Activated CD4-positive, alpha-beta T cell treated with anti-CD3 and anti-CD28 coated beads, Interleukin-2, amount 50 U/mL, for 24 hours (primary cell): ENCODE measurements at places on chromosomes 3 and 15.

- no peak for DNase-seq
These were observed 39.6 kb upstream of the LIPC start for GRCh38 chr15:58392141-58392540.

- DNase-seq = no peak
These were observed 348.4 kb upstream of the PLSCR5 start for GRCh38 chr3:146953511-146953981.

DNA sequence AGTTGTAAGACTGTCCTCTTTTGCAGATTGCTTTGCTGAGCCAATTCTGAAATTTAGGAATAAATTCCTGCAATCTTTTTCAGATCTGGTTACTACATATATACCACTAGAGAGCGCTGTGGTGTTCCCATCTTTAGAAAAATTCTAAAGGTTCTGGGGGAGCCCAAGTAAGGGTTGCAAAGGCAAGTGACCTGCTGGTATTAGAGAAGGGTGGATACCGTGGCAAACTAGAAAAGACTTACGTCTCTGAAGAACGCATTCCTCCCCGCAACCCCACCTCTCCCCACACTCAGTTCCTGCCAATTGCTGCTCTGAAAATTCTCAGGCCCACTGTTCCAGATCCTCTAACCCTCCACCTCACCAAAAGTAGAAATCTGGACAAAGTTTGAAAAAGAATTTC is 48.5 kb downstream of the EFHB start:
- no peak for DNase-seq

DNA sequence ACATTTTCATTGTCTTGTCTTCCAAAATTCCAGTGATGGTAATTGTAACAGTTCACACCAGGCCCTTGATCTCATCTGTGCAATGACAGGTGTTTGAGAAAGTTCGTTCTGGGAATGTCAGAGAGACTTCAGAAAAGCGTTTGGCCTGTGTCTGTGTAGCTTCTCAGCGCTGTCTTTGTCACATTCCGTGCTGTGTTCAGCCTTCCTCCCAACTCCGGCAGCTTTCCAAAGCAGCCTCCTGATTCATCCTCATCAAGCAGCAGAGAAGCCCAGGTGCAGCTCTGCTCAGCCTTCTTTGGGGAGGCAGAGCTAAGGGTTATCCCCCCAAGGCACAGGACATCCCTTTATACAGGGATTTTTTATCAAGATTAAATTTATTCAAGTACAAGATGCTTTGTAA is 494.0 kb upstream of the SUCLG2 start:
- no peak for DNase-seq

DNA sequence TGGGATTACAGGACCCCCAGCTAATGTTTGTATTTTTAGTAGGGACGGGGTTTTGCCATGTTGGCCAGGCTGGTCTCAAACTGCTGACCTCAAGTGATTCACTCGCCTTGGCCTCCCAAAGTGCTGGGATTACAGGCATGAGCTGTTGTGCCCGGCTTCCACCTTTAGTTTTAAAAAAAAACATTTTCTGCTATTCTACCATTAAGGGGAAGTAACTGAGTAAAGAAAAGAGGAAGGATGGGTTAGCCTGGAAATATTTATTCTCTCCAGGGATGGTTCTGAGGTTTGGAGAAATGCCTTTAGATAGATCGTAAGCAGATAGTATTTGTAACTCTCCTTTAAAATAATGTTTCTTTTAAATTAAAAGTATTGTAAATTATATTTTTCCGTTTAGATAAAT is 3.1 kb downstream of the AP4E1 start:
- no peak for DNase-seq

- DNase-seq = no peak
These were observed 49.1 kb downstream of the PDHB start for GRCh38 chr3:58384381-58385090.

- DNase-seq = no peak
These were observed 353.2 kb upstream of the ATP11B start for GRCh38 chr3:182440101-182440500.

DNA sequence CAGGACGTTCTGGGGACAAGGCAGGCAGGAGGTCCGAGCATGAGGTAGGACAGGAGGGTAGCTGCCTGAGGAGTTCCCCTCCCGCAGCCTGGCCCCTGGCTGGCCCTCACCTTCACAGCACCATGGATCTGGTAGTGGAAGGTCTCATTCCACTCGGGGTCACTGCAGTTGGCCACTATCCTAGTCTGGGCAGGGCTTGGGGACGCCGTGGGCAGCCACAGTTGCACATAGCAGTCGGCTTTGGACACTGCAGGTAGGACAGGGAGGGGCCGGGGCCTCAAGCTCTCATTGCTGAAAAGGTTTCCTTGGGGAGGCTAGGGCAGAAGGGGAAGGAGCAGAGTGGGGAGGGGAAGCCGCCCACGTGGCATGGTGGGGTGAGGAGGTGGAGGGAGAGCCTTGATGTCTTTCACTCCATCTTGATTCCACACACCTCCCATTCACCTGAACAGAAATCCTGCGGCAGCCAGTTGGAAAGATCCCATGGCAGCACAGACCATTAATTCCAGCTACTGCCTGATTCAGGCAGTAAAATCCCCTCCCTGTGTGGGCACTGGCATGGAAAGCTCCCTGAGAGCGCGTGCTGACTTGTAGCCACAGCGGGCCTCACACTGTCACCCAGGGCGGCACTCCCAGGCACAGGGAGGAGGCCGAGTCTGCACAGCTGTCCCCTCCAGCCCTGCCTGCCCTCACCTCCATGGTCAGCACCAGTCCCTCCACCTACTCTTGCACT is 2.1 kb downstream of the PLA2G4F start:
- DNase-seq = no peak

- DNase-seq = no peak
These were observed 37.5 kb upstream of the IQSEC1 start for GRCh38 chr3:13110678-13111116.

DNA sequence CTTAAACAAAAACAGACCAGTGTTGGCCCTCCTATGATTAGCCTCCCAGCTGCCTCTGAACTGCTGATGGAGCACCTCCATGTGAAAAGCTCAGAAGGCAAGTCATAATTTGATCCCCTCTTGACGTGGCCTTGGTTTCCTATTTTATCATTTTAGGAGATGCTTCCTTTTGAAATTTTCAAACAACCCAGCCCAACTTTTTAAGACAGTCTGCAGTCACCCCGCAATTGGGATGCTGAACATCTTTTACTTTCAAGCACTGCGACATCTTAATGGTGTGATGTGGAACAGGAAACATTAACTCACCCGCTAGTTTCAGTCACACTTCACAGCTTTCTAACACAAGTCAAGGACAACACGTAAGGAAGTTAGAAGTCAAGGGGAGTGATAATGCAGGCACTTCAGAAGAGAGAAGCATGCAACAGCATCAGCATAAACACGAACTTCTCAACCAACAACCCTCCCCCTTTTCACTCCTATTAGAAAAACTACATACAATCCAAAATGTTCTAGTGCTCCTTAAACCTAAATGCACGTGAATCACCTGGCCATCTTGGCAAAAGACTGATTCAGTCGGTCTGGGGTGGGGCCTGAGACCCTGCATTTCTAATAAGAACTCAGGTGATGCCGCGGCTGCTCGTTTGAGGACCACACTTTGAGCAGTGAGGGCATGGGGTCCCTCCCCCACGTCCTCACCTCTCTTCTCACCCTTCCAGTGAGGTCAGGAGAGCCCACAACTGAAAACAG is 161.5 kb downstream of the FOXP1 start:
- DNase-seq = peak; percentile 71

DNA sequence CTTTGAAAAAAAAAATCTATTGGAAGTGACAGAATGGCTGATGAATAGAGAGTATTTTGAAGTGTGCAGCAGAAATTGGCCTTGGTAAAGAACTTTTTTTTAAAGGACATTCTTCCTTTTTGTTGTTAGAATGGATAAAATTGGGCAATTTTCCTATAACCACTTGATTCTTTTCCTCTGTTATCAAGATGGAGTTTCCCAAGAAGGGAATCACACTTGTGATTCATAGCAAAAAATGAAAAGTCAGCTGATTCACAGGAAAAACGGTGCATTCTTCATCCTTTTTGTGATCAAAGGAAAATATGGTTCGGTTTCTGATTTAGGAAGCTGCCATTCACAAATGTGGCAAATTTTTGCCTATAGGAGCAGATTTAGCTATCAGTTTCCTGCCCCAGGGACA is 486.8 kb downstream of the GBE1 start:
- DNase-seq = no peak

DNA sequence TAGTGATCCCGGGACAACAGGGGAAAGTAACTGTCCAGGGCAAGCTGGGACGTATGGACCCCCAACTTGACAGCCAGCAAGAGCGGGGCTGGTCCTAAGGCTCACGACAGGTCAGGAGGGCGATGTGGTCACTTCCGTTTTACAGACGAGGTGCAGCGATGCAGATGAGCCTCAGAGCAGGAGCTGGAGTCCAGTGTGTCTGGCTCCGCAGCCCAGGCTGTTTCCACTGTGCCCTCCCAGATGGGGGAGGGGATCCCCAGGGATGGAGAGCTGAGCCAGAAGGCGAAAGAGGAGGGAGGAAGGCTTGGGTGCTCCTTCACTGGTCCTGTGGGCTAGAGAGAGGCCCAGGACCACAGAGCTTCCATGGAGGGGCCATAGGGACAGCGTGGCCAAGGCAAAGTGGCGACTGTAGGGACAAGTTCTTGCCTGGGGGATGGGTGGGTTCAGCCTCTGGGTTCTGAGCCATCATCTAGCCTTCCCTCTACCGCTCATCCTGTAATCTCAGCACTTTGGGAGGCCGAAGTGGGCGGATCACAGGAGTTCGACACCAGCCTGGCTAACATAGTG is 5.7 kb downstream of the SNX33 start:
- DNase-seq = no peak

GRCh38 chr3:18890449-18890848 is 257.9 kb upstream of the KCNH8 start:
- no peak for DNase-seq

GRCh38 chr3:55486101-55486856 is 827 bp downstream of the WNT5A start:
- no peak for DNase-seq

DNA sequence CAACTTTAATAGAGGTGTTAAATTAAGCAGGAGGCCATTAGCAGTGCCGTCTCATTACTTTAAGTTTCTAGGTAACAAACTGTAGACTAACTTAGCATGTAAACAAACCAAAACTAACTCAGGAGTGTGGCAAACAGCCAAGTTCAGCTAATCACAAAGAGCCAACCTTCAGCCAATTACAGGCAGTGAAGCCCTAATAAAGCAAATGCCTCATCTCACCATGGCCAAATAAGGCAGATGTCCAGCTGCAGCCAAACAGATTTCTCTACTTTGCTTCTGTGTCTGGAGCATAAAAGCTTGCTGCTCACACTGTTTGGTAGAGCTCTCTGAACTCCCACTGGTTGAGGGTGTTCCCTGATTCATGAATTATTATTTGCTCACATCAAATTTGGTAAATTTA is 835.4 kb upstream of the GBE1 start:
- DNase-seq = no peak

DNA sequence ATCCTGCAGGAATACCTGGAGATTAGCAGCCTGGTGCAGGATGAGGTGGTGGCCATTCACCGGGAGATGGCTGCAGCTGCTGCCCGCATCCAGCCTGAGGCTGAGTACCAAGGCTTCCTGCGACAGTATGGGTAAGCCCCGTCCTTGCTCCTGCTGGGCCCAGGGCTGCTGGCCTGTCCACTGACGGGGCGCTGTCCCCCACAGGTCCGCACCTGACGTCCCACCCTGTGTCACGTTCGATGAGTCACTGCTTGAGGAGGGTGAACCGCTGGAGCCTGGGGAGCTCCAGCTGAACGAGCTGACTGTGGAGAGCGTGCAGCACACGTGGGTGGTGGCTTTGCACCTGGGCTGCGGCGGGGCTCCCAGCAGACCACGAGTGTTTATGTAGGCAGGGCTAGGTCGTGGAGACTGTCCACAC is 5.0 kb downstream of the FES start:
- DNase-seq = no peak

- DNase-seq = no peak
These were observed 26.7 kb upstream of the NDUFB4 start for GRCh38 chr3:120569222-120570057.

GRCh38 chr3:196207833-196208607 is 3.2 kb downstream of the ZDHHC19 start:
- DNase-seq = no peak

DNA sequence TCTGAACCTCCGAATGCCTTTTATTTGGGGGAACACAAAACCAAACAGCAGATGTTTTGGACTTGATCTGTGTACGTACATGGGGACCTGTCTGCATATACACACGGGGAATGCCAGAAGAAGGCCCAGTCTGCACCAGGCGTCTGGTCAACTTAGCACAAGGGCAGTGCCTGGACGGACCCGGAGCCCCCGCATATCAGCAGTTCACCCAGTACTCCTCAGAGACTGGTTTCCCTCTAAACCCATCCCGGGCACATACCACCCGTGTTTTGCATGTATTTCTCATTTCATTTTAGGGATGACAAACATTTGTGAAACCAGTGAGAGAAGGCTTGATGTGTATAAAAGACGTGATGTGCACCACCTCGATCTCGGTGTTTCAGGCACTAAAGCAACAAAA is 49.7 kb downstream of the KLHL25 start:
- DNase-seq = no peak

GRCh38 chr3:41792806-41793205 is 169.1 kb downstream of the ULK4 start:
- DNase-seq = no peak

- no peak for DNase-seq
These were observed 93.4 kb upstream of the CTDSPL start for GRCh38 chr3:37768107-37768809.

DNA sequence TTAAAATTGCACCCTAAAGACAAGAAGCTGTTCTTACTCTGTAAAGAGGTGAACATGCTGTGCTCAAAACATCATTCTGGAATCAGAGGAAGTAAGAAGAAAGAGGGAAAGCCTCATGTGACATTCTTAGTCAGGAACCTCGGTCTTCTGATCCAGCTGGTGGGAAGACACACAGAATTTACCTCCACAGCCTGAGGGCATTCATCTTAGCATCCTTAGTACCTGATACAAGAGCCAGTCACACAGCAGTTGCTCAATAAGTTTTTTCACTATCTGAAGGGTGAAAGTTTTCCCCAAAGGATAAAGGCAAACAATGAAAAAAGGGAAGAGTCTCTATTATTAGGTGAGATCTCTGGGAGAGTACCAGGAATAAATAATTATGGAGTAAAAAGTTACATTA is 116.8 kb downstream of the SEMA6D start:
- no peak for DNase-seq

- no peak for DNase-seq
These were observed 997.9 kb upstream of the ALCAM start for GRCh38 chr3:104368760-104369159.

GRCh38 chr3:118932822-118933558 is 101.7 kb downstream of the IGSF11 start:
- no peak for DNase-seq

DNA sequence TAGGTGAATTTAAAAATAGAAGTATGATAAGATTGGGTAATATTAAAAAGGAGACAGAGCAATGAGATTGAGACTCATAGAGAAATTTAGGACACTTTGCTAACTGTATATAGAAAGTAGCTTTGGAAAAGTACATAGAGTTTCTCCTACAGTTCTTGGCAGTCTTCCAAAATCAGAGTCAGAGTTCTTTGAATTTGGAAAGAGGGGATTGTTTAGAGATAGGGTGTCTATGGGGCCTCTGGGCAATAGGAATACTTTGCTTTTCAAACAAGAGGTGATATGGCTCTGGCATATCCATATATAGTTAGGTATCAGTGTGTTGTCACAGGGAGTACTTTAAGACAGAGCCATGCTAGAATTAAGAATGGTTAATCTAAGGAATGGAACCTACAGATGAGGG is 477.1 kb upstream of the KCNMB2 start:
- no peak for DNase-seq

- DNase-seq = no peak
These were observed 38.9 kb upstream of the KIF23 start for GRCh38 chr15:69375151-69375790.

- no peak for DNase-seq
These were observed 57.2 kb upstream of the ZBTB38 start for GRCh38 chr3:141311170-141311495.
